Activated naive CD4-positive, alpha-beta T cell (primary cell): ENCODE measurements at places on chromosomes 7 and 10.

- DNase-seq, result no peak
These were observed 399.7 kb upstream of the ETV1 start for GRCh38 chr7:14389181-14389591.

- DNase-seq, result no peak
These were observed 15.2 kb upstream of the DLG5 start for GRCh38 chr10:77941790-77942189.

DNA sequence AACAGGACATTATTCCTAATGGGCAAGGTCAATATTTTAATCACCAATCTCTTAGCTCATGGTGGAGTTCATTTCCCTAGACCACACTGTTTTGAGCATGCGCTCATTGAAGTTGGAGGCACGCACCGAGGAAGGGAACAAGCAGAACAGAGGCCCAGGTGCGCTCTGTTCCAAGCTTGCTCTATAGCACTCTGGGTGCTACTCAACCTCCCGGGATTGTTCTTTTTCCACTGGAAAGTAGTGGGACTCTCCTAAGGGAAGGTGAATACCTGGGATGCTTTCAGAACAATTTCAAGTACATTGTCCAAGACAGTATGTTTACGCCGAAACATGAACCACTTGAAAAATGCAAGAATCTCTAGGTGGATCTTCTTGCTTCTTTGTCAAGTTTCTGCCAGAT is 16.2 kb downstream of the PLXNA4 start:
- no peak for DNase-seq

DNA sequence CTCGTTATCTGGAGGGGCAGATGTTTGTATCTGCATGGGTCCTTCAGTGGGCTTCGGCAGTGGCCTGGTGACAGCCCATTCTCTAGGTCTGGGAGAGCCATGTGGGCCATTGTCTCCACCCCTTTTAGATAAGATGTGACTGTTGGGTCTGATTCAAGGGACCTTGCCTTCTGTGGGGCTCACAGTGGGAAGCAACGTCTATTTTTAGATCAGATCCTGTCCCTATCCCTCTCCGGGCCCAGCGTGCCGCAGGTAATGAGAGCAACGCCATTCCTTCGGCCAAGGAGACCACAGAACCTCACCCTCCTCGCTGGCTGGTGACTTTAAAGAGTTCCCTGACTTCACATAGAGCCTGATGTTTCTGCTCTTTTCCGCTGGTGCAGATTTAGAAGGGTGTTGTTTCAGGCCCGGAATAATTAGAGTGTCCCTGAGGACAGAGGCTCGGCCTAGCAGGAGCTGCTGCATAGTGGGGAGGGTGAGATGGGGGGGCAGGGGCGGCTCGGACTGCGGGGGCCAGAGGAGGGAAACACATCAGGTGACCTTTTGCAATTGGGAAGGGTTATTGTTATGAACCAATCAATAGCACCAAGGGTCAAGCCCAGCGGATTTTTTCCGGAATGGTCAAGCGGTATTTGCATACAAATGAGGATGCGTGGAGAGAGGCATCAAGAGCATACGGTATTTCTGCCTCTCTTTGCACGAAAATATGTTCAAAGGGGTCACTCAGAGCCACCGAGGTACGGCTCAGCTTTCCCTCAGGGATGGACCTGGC is 503.0 kb upstream of the FOXK1 start:
- no peak for DNase-seq

GRCh38 chr10:72146071-72146470 is 57.7 kb upstream of the SPOCK2 start:
- DNase-seq, result no peak

- DNase-seq, result no peak
These were observed 65.3 kb downstream of the VTI1A start for GRCh38 chr10:112512294-112512693.

GRCh38 chr7:68770649-68771048 is 827.6 kb upstream of the AUTS2 start:
- no peak for DNase-seq

- no peak for DNase-seq
These were observed 439 bp downstream of the IQUB start for GRCh38 chr7:123533929-123534382.
